ENCODE measurements at places on chromosomes 5 and 9.

DNA sequence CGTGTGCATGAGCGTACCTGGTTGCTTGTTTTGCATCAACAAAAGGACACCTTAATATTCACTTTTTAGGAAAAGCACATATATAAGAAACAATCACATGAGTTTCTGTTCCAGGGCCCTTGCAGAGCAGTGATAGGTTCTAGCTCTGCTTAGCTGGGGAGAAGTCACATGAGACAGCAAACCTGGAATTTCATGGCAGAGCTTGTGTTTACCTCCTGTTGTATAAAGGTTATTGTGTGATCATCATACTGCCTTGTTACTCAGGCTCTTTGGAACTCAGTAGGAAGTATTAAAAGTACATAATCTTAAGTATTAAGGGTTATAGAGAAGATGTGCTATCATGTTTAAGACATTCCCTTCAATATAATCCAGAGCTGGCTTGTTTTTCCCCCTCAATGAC, 18.0 kb upstream of the VLDLR start:
- peak; percentile 30 for DNase-seq

GRCh38 chr9:3498691-3499090, 27.1 kb downstream of the RFX3 start:
- no peak for DNase-seq

GRCh38 chr5:155504606-155505005, 491.1 kb downstream of the KIF4B start:
- no peak for DNase-seq

GRCh38 chr5:126360467-126360866, 62.7 kb upstream of the GRAMD2B start:
- DNase-seq = peak; percentile 80

DNA sequence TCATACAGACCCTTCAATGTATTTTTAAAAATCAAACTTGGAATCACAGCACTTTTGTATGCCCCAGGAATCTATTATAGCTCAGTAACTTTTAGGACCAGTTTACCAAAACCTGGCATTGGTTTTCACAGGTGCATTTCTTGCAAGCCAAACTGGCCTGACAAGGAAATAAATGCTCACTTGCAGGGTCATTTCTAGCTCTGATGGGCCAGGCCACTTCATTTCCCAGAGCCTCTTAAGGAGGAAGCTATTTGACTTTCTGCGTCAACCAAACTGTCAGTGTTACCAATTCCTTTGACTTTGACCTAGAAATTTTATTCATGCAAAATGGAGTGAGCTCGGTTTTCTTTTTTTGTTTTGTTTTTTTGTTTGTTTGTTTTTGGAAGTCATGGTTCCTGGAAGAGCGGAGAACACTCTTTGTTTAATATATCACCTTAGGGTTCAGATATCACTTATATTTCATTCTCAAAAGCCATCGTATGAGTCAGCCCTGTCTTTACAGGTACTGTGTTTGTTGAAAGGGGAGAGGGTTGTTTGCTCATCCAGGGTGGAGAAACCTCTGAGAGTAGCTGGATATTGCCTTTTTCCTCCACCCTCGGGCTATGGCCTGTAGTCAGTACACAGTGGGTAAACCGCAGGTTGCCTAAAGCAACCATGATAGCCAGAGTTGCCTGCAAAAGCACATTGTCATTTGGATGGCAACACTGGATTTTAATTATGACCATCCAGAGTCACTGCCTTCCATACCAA, 58.9 kb downstream of the GNA14 start:
- no peak for DNase-seq

- peak; percentile 55 for DNase-seq
Measured at GRCh38 chr9:7234144-7234543, 476.4 kb downstream of the KDM4C start.

DNA sequence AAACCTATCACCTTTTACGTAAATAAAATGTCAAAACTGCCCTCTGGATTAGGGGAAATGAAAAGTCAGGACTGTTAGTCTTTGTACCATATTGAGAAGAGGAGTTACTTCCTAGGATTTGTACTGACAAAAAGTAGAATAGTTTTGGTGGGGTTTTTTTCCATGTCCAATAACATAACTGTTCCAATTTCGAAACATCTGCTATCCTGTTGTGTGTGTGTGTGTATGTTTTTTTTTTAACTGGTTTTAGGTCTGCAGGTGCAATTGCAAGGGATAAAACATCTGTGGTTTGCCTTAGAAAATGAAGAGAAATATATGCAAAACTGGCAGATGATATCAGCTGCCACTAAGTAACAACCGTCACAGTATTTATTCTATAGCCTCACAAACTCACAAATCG, 506.8 kb downstream of the NFIB start:
- DNase-seq = no peak

- DNase-seq = peak; percentile 63
Measured at GRCh38 chr5:58184910-58185309, 275.0 kb downstream of the PLK2 start.

- DNase-seq = no peak
Measured at GRCh38 chr5:172482156-172483020, 28.1 kb upstream of the SH3PXD2B start.

DNA sequence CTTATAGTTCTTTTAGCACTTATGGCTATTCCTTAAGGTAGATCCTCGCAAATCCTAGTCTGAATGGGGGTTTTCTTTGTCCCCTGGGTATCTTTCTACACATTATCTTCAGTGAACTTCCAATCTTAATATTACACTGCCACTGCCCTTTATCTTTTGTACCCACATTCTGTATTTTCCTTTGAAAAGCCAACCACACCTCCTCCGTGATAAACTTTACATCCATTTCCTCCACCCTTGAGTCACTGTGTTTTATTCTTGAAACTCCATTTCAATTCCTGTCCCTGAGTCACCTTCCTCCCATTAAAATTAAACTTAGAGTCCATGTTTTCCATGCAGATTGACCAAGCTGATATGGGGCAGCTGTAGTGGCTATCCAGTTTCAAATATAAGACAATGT, 43.2 kb upstream of the RICTOR start:
- DNase-seq = no peak

DNA sequence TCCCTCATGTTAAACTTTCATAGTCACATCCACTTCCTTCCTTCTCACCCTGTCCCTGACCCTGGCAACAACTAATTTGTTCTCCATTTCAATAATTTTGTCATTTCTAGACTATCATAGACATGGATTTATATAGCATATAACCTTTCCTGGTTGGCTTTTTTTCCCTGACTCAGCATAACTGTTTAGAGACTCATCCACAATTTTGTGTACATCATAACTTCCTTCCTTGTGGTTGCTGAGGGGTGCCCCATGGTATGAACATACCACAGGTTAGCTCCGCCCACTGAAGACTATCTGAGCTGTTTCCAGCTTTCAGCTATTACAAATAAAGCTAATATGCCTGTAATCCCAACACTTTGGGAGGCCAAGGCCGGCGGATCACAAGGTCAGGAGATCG, 137.3 kb downstream of the PHF2 start:
- DNase-seq = peak; percentile 3

DNA sequence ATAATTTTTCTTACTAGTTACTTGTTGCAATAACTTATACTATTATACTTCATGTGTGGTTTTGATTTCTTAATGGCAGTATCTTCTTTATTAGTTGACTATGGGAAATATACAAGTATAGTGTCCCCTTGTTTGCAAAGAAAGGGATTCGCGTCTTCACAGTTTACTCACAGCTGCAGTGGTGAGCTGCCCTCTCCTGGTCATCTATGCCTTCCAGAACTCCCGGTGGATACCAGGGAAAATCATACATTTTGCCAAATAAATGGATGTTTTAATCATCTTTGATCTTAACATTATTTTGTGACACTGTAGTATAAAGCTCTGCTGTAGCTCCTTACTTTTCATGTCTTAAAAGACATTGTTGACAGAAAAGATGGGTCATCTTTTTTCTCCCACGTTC, 142.0 kb downstream of the ZCCHC7 start:
- DNase-seq = peak; percentile 49

GRCh38 chr5:156124708-156125107, 202.3 kb upstream of the SGCD start:
- no peak for DNase-seq

DNA sequence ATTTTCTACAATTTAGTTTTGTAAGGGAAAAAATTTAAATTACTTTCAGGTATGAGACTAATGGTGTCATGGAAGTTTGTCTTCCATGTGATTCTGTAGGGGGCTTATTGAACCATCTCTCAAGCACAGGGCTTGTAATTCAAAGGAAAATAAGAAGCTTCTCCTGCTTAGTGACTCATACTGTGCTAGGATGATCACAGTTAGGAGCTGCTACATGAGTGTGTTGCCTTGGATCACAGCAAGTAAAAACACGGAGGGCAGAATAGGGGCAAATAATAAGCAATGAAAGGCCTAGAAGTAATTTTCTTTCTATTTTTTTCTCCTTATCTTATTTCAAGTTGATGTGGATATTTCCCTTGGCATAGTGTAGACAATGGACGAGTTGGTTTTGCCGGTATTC, 28.9 kb downstream of the TMEM167A start:
- peak; percentile 22 for DNase-seq

DNA sequence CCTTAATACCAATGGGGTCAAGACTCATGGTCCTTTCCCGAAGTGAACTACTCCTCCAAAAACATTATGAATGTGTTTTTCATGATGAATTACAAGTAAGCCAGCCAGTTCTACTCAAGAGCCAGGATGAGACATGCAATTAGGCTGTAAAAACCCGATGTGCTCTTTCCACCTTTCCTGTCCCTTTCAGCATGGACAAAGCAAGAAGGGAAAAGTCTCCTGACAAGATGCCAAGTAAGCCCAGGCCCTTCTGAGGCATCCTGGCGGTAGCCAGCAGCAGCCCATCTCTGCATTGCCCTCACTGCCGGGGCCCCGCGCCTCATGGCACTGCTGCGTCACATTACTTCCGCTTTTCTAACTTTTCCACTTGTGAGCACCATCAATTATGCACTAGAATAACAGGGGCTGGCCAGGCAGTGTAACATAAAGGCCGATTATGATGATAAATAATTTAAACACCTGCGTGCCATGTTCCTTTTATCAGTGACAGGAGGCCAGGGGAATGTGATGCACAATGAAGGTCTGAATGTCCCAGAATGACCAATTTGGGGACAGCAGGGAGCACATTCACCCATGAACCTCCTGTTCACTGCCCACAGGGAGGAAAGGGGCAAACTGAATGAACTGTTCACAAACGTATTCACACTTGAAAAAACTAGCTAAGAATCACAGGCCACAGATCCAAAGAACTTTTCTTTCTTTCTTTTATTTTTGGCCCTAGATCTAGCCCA, 37.4 kb downstream of the EFNA5 start:
- DNase-seq = peak; percentile 52

- peak; percentile 79 for DNase-seq
Measured at GRCh38 chr9:73239570-73240265, 88.1 kb downstream of the ANXA1 start.

DNA sequence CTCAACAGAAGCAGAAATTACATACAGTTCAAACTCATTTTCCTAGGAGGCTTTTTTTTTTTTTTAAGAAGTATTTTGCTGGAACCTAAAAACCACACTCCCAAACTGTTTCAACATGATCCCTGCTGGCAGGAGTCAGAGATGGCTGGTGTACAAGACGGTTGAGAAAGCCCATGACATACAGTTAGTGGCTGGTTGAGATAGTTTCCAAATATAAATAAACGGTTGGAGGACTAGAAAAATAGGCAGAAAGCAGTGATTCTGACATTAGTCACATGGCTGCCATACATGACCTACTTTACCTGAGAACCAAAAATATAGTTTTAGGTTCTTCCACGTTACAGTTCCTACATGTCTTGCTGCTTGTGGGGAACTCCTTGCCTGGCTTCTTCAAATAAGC, 31.7 kb upstream of the BASP1 start:
- DNase-seq = peak; percentile 95

- DNase-seq = peak; percentile 58
Measured at GRCh38 chr9:19999491-20000057, 210.7 kb upstream of the SLC24A2 start.

- DNase-seq = peak; percentile 64
Measured at GRCh38 chr5:135426102-135427082, 20.8 kb downstream of the DCANP1 start.

DNA sequence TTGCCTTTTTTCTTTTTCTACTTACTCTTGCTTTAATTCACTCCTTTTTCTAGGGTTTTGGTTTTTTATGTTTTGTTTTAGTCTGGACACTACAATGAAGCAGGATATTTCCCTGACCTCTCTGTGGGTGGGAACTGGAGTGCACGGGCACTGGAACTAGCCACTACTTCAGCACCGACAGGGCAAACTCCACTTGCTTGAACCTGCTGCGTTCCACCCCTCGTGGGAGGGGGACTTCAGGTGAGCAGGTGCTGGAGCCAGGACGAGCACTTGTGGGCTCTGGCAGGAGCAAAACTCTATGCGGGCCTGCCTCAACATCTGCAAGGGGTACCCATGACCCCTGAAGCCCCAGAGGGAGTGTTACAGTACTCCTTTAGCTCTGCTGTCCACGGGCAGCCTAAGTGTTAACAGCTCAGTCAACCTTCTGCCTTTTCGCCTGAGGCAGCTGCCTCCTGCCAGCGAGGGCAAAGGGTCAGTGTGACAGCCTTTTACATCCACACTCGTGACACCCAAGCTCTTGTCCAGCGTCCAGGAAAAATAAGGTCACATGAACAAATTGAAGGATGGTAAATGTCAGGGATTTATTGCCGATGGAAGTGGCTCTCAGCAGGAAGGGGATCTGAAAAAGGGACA, 144.1 kb upstream of the NFIL3 start:
- DNase-seq = no peak

GRCh38 chr9:19136129-19136528, 8.8 kb upstream of the PLIN2 start:
- DNase-seq = no peak

GRCh38 chr5:179314606-179315355, 30.5 kb downstream of the ADAMTS2 start:
- DNase-seq = no peak

- no peak for DNase-seq
Measured at GRCh38 chr9:99582814-99583213, 238.9 kb upstream of the NR4A3 start.

- no peak for DNase-seq
Measured at GRCh38 chr5:13251623-13252376, 692.7 kb downstream of the DNAH5 start.

DNA sequence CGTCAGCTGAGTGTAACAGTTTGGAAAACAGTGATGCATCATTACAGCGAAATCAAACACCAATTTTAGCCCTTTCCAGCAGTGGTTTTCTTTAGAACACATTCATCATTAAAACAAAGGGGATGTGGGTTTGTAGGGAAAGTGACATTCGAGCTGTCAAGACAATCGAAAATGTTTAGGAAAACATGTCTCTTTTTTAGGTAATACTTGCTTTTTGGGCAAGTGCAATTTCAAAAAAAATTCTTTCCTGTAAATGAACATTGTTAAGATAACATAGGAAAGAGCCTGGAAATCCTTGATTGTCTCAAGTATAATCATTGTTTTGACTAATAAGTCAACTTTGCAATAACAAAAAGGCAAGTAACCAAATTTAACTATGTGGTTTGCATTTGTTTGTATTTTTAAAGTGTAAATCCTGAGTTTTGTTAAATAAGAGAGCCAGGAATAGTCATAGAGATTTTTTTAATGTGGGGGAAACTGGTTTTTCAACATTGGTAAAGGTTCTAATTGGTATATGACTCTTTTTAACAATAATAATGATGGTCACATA, 182.5 kb downstream of the TTLL11 start:
- no peak for DNase-seq

GRCh38 chr5:151925340-151925739, 689 bp upstream of the GLRA1 start:
- no peak for DNase-seq

- DNase-seq = peak; percentile 14
Measured at GRCh38 chr9:27019589-27019988, 14.1 kb upstream of the LRRC19 start.

Data from amniotic epithelial cell (primary cell).